Naive thymus-derived CD4-positive, alpha-beta T cell (primary cell): ENCODE measurements at places on chromosomes 11 and 22.

DNA sequence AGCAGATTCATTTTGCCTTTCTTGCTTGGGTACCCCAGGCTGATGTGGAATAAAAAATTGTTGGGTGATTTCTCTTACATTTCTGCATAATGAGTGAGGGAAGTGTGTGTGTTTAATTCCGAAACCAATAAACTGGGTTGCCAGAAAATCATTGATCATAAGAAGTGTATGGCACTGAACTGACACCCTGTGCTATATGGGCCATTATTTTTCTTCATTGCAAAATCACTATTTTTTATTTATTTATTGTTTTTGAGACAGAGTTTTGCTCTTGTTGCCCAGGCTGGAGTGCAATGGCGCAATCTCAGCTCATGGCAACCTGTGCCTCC lies 14.6 kb upstream of the HIKESHI start:
- no peak for DNase-seq

GRCh38 chr11:117620659-117621058 lies 176.4 kb downstream of the DSCAML1 start:
- DNase-seq = no peak

DNA sequence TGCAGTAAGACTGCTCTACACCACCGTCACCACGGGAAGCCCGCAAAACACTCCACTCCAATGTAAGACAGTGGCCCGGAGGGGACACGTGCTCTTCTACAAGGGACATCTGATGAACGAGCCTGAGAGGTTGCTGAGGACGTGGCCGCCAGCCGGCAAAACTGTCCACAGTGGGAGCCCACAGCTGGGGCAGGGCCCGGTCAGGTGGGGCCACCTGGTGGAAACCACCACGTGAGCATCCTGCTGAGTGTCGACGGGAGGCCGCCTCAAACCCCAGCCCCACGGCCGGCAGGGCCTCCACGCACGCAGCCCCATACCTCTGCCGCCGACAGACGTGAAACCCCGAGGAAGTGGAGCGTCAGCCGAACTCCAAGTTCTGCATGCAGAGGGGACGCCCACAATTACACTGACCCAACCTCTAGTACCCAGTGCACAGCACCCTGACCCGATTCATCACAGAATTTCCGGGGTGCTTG lies 42.6 kb downstream of the BRD1 start:
- no peak for DNase-seq

DNA sequence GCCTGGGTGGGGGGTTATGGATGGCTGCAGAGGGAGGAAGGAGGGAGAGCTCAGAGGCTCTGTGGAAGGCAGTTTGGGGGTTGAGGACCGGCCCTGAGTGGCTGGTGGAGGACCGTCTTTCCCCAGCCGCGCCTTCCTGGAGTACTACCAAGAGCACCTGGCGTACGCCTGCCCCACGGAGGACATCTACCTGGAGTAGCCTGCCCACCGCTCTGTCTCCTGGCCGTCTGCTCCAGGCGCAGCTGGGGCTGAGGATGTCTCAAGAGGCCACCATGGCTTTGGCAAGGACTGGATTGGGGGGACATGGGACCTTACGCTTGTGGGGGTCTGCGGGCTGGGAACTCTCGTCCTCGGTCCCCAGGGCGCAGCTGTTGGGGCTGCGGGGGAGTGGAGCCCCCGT lies 10.0 kb downstream of the MAPK8IP2 start:
- no peak for DNase-seq

DNA sequence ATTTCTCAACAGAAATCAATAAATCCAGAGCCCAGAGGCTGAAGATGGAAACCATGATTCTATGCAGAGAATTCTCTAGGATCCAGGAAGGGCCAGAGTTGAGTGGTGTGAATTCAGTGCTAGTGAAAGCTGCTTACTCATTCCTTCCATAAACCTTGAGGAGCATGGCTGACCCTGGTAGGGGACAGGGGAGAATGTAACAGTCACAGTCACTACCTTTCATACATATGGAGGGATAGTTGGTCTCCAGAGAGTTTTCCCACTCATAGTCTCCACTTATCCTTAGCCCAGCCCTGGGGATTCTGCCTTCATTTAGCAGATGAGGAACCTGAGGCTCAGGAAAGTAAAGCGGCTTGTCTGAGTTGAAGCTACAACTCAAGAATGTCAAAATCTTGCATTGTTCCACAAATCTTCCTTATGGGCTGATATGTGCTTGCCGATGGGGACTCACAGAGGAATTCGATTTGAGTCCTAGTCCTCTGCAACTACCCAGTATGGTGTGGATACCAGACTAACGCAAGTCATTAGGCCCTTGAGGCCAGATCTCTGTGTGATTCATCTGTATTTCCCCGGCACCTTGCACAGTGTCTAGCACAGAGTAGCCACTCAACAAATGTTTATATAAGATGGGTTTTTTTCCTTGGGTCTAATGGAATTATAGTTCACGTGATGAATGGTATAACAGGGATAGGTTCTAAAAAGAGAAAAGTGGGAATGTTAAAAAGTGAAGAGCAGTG lies 3.7 kb upstream of the ANAPC15 start:
- no peak for DNase-seq

GRCh38 chr22:45335021-45335818 lies 25.5 kb downstream of the FAM118A start:
- DNase-seq = no peak

GRCh38 chr22:41482319-41482935 lies 13.5 kb downstream of the ACO2 start:
- no peak for DNase-seq

GRCh38 chr11:8276528-8276927 lies 12.8 kb upstream of the LMO1 start:
- no peak for DNase-seq

- DNase-seq = no peak
Observed at GRCh38 chr11:60974726-60975125, 3.2 kb downstream of the CD6 start.

DNA sequence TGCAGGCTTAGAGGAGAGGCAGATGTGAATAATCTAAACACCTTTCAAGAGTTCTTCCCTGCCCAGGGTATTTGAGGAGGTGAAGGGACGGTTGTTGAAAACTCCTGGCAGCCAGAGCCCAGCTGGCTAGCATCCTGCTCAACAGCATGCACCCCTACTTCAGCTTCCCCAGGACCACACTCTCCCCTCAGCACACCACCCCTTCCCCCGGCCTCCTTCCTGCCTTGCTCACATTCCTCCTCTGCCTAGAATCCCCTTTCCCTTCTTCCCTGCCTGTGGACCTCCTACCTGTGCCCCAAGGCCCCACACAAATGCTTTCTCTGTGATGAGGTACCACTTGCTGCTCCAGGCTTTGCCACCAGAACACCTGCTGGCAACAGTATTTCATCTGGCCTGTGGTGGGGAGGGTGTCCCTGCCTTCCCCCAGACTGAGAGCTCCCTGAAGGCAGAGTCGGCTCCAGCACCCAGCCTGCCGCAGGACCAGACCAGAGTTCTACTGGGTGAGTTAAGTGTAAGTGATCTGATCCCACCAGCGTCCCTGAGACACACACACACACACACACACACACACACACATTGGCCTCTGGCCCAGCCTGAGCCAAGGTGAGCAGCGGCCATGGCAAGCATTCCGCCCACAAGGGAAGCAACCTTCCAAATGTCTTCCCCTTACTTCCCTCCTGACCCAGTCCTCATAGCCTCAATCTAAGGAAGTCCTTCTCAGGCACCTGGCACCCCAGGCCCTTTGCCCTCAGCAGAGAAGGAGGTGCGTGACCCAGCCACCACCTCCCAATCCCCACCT lies 79.5 kb downstream of the PDE2A start:
- no peak for DNase-seq

- no peak for DNase-seq
Observed at GRCh38 chr11:118156531-118157185, 4.0 kb upstream of the SCN4B start.

DNA sequence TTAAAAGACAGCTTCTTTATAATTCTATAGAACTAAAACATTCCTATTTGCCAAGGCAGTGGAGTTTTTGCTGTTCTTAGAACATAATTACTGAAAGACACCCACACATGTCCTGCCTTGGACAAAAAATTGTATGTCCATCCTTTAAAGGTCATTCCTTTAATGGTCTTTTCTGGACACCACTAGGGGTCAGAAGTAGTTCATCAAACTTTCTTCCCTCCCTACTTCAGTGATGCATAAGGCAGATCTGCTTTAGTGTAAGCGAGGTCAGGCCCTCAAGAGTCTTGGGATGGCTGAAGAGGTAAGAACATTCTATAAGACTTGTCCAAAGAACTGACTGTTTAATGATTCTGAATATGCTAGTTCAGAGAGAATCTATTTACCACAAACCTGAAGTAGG lies 4.3 kb upstream of the OR51V1 start:
- no peak for DNase-seq

DNA sequence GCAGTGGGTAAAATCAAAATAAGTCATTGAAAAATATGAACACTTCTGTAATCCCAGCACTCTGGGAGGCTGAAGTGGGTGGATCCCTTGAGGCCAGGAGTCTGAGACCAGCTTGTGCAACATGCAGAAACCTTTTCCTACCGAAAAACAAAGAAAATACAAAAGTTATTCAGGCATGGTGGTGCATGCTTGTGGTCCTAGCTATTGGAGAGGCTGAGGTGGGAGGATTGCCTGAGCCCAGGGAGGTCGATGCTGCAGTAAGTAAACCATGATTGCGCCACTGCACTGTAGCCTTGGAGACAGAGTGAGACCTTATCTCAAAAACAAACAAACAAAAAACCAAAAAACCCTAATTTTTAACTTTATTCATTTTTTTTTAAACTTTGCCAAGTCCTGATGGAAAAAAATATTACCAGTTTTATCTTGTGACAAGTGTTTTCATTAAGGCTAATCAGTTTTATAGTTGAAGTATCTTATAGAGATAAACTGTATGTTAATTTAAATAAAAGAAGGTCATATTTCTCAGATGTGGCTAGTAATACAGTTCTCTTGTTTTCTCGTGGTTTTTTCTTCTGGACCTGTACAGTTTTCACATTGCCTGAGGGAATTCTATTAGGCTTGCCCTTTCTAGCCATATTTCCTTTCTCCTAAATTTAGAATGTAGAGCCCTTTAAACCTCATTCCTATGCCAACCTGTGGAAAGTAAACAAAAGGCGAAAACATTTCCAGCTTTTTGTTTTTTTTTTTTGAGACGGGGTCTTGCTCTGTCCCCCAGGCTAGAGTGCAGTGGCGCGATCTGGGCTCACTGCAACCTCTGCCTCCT lies 9.4 kb downstream of the HIPK3 start:
- no peak for DNase-seq

DNA sequence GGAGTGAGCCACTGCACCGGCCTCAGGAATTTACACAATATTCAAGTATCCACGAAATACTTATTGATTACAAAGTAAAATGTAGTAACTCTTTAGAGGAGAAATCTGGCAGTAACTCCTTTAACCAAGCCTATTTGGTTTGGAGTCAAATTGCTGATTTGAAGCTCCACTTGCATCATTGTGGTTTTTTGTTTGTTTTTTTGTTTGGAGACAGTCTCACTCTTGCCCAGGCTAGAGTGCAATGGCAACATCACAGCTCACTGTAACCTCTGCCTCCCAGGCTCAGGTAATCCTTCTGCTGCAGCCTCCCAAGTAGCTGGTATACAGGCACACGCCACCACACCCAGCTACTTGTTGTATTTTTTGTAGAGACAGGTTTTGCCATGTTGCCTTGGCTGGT lies 6.4 kb upstream of the QSER1 start:
- DNase-seq = no peak

GRCh38 chr22:27512283-27512761 lies 289.2 kb downstream of the MN1 start:
- no peak for DNase-seq

GRCh38 chr11:85758480-85759039 lies 52.4 kb downstream of the SYTL2 start:
- no peak for DNase-seq

GRCh38 chr11:19951558-19952115 lies 208.6 kb downstream of the DBX1 start:
- DNase-seq = no peak

GRCh38 chr22:43887391-43887790 lies 4.4 kb downstream of the PNPLA5 start:
- no peak for DNase-seq

DNA sequence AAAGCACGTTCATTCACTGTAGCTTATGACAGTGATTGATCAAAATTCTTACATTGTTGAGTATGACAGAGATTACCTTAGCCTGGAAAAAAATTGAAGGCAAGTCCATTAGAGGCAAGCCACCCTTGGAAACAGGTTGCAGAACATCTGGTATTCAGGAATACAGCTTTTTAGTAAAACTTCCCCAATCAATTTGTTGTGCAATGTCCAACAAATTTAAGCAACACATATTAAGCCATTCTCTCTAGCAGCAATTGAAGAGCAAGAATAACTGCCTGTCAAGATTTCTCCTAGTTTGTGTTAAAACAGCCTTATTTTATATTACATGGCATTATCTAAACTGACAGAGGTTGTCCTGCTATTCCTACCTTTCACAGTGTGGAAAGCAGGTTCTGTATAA lies 37.0 kb downstream of the BCL2L13 start:
- DNase-seq = no peak

DNA sequence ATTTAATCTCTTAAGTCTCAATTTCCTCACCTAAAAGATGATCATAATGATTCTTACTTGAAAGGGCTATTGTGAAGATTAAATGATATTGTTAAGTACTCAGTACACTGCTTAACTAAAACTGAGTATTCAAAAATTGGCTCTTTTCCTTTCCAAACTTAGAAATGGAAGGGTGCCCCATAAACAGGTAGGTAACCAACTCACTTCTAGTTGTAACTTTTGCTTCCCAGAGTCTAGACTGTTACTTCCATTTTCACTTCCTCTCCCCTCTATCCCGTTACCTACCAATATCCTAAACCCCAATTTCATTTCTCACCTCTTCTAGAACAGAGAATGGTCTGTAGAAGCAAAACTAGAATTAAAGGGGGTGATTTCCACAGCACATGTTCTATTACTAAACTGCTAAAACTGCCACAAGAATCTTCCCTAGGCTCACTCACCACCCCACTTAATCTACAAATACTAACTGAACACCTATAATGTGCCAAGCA lies 50.0 kb downstream of the RRAS2 start:
- no peak for DNase-seq

- DNase-seq = no peak
Observed at GRCh38 chr11:13091373-13091772, 82.3 kb downstream of the RASSF10 start.

DNA sequence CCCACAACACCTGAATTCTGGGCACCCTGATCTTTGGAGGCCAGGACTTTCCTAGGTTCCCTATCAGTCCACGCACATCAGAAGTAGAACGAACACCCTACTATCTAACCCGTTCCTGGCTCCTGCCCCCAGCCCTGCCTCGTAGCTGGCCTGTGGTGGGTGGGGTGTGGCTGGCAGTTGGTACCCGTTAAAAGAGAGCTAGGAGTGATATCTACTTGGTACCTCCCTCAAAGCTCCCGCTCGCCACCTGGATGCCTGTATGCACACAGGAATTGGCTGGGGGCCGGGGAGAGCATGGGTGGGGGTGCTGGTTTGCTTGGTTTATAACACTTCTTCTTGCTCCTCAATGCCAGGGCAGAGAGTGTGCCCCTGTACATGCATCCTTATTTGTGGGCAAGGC lies 14.0 kb upstream of the NECTIN1 start:
- DNase-seq = no peak
